Thoracic aorta (tissue), 2 donors: ENCODE measurements at places on chromosomes 2 and 18. TPM values are rescaled to one million over a fixed set of nuclear protein-coding genes. Genes with fewer than 3 reads are reported as not detected.

- no peak for DNase-seq
Observed at GRCh38 chr2:128264881-128265607, 53.6 kb downstream of the HS6ST1 start.

DNA sequence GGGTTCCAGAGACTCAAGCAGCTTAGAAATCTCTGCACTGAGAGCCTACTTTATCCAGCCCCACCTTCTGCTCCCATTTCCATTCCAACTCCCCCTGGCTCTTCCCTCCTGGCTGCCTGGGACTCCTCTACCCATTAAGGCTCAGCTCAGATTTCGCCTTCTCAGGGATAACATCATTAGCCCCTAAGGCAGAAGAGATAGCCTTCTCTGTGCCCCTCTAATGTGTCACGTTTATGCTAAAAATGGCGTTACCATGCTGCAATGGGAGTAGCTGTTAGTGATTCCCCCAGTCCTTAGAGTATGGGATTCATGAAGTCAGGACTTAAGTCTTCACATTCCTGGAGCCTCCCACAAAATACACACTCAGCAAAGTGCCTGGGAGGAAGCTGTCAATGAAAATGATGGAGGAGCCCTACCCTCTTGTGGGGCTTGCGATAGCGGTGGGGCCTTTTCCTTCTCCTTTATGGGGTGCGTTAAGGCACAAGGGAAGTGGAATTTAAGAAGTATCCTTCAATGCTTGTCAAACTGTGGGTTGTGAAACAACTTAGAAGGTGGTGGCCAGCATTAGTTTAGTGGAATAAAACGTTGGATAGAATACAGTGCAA lies 144.7 kb upstream of the COPS8 start:
- no peak for DNase-seq

DNA sequence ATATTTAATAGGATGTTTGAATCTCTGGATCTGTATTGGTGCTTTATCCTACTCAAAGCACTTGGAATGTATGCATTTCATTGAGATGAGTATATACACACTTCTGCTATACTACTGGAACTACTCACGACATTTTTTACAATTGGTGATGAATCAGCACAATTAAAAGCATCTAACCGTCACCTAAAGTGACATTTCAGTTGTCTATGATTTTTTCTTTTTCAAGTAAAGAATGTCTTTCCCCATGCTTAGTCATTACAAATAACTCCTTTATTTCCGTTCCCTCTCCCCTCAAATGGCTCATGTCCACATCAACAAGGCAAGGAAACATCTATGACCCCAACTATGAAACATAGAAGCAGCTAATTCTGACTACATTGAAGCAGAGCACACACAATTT lies 77.3 kb downstream of the CLIP4 start:
- no peak for DNase-seq

GRCh38 chr2:96754317-96754716 lies 6.4 kb upstream of the CNNM4 start:
- DNase-seq, result no peak

DNA sequence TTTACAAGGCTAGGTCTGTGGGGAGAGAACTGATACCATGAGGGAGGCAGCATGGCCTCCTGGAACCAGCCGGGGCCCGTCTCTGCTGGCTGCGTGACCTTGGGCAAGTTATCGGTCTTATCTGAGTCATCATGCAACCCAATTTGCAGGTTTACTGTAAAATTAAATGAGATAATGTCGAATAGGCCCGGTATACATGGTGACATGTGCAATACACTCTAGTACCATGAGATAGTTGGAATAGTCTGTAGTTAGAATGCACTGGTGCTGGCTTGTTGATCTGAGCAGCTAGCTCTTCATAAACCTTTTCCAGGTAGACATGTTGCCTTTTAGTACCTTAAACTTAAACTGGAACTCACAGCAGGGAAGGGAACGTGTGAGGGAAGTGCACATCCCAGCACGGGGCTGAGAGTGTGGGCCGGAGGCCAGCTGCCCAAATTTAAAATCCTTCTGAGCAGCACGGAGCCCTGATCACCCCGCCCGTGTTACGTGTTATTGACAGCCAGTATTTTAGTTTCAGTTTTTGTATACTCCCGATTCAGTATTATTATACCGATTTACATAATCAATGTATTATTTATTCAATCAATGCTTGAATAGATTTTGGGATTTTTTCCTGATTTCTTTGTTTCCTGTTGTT lies 72.4 kb upstream of the HS6ST1 start:
- no peak for DNase-seq

GRCh38 chr2:64650296-64650695 lies 3.4 kb downstream of the SERTAD2 start:
- no peak for DNase-seq

Gene SPRED2
- 21.9 TPM for total RNA-seq
